Left forelimb (tissue), 1 donor: ENCODE measurements at places on chromosomes 16 and 17.

DNA sequence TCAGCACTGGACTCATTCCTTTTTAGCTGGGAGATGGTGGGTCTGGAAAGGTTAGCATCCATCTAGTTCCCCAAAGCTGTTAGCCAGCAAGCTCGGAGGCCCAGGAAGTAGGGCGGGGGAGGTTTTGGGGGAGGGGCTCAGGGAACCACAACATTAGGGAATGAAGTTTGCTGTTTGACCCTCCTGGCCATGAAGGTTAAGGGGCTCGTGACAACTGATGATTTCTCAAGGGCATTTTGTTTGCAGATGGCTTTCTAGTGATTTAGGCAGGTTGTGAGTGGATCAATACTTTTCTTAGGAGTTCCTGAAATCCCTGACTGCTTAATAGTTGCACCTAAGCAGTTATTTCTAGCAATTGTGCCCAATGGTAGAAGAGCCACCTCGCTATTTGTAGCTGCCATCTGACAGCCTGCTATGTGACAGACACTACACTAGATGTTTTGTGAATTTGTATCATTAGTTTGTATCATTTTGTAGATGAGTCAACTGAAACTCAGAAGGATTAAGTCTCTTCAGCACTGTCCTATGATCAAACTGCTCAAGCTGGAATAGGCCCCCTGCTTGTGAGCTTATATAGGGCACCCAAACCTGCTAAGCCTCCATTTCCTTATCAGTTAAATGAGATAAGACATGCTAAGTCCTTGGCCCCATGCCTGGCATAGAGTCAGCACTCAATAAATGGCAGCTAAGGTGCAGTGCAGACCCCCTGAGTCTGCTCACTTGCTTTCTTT lies 146.4 kb downstream of the IRX3 start:
- no peak for DNase-seq

DNA sequence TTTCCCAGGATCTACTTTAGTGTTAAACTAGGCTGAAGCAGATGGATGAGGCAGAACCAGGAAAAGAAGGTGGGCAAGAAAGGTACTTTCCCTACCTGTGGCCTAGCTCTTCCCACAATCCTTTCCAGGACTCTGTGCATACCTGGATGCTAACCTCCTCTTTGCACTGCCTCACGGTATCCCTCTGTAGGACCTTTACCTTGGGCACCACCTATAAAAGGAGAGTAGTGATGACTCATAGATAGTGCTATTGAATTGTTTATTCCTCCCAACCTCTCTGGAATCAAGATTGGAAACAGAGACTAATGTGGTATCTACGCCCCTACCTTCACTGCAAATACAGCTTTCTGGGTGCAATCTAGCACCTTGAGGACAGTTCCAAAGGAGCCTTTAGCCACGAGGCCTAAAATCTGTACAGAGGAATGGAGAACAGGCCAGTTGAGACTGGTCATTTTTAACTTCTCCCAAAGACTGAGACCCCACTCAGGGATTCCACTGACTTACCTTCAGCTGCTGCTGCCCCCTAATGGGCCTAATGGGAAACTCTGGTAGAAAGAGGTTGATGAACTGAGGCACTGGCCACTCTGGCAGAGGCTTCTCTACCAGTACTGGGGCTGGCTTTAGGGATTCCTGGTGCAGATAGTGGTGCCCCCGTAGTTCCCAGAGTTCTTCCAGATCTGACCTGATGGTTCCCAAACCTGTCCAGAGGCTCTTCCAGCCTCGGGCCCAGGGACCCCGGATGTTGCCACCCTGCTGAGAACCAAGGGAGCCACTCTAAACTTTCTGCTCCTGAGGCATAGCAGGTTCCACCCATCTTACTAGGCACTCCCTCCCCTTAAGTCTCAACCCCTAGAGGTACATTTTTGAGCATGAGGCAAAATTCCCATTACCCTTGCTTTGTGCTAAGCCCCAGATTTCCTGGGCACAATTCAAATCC lies 781 bp downstream of the RSKR start:
- DNase-seq = no peak

DNA sequence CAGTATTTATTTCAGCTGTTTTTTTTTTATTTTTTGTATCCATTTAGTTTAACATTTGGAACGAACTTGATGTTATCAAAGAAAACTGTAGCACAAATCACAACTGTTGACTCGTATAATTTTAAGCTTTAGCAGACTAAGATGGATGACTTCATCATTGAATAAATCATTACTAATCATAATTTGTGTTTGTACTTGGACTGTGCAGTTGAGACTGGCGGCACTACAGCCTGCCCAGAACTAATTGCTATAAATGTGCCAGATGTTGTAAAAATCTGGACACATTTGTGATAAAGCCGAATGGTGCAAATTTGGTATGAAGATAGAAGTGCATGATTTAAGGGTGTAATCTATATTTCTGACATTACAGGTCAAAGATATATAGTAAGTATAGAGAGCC lies 897.7 kb upstream of the CDH8 start:
- DNase-seq = no peak

DNA sequence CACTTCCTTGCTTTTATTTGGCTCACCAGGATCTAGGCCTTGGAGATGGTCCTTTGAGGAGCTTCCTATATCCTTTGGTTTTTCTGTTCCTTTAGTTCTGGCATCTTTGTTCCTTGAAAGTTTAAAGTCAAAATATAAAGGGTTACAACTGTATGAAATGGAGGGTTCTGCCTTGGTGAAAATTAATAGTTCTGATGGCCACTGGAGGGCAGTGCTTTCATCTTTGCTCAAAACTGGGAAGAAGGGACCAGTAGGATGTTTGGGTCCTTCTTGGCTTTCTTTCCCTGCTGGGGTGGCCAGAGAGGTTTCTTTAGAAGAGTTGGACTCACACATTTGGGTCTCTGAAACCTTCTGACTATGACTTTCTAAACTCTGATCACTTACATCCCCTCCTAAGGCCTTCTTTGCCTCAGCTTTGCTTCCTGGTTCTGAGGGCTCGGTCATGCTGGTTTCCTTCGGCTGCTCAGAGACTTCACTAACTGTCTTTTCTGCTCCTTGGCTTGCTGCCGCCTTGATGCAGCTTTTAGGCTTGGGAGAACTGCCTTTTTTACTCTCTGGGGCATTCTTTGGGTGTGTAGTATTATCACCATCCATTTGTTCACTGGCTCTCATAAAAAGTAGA lies 10.9 kb upstream of the ITGA2B start:
- no peak for DNase-seq
